CD4-positive, CD25-positive, alpha-beta regulatory T cell (primary cell): ENCODE measurements at places on chromosomes 4 and X. TPM values are rescaled to one million over a fixed set of nuclear protein-coding genes. Genes with fewer than 3 reads are reported as not detected.

Gene SUPT20HL2
- total RNA-seq, result not detected

Gene TSPAN6
- 0.17 TPM for total RNA-seq

Gene S100P
- total RNA-seq, result not detected

Gene UGT2A1
- not detected for total RNA-seq

Gene TMEM35A
- total RNA-seq, result not detected

Gene KLHL2
- total RNA-seq, result 31.2 TPM

Gene BDH2
- 14.7 TPM for total RNA-seq

Gene RHOXF1
- total RNA-seq, result 4.7 TPM

Gene SPANXA2
- total RNA-seq, result not detected

Gene KCND1
- 2.3 TPM for total RNA-seq

Gene SSX3
- total RNA-seq, result not detected

Gene PPP1R3F
- 19.4 TPM for total RNA-seq

Gene SASH3
- 117 TPM for total RNA-seq

Gene SSX2B
- total RNA-seq, result not detected

Gene SCML1
- total RNA-seq, result 11.6 TPM

Gene DSPP
- not detected for total RNA-seq

Gene NUP62CL
- total RNA-seq, result 3.3 TPM

Gene ZAR1
- not detected for total RNA-seq

Gene VCX2
- not detected for total RNA-seq

Gene ZNF732
- total RNA-seq, result not detected

Gene MAGEA4
- not detected for total RNA-seq

Gene PNMA6A
- not detected for total RNA-seq

Gene GPR82
- not detected for total RNA-seq

Gene MAGEC1
- not detected for total RNA-seq

Gene DMRTC1
- total RNA-seq, result not detected

Gene FAM184B
- not detected for total RNA-seq

Gene ITIH6
- total RNA-seq, result not detected

Gene CCSER1
- 0.20 TPM for total RNA-seq

Gene PYURF
- total RNA-seq, result 42.6 TPM

Gene UTP14A
- 11.7 TPM for total RNA-seq

Gene TLR8
- total RNA-seq, result not detected

Gene PABPC1L2A
- not detected for total RNA-seq

Gene CACNA1F
- total RNA-seq, result 0.69 TPM

Gene GUF1
- 17.9 TPM for total RNA-seq

Gene DKK2
- total RNA-seq, result not detected

Gene IL1RAPL1
- total RNA-seq, result not detected

Gene FATE1
- not detected for total RNA-seq

Gene TRMT10A
- 2.6 TPM for total RNA-seq

Gene FAT4
- total RNA-seq, result 0.02 TPM

Gene ARHGAP36
- not detected for total RNA-seq

Gene GYPB
- total RNA-seq, result not detected

Gene DCHS2
- not detected for total RNA-seq

Gene MID1
- not detected for total RNA-seq

Gene SLC16A2
- 0.15 TPM for total RNA-seq

Gene PNCK
- 0.54 TPM for total RNA-seq

Gene VCX3B
- total RNA-seq, result not detected

Gene MAGEA9B
- not detected for total RNA-seq

Gene MAPK10
- total RNA-seq, result 0.72 TPM

Gene PDCL2
- not detected for total RNA-seq

Gene CCDC120
- total RNA-seq, result 10.2 TPM

Gene SPATA4
- not detected for total RNA-seq

Gene ALAS2
- not detected for total RNA-seq

Gene CT45A3
- not detected for total RNA-seq

Gene GPR119
- not detected for total RNA-seq

Gene NOA1
- 19.7 TPM for total RNA-seq

Gene GABRE
- total RNA-seq, result not detected

Gene GAGE2A
- not detected for total RNA-seq

Gene TCEAL4
- total RNA-seq, result 12.0 TPM

Gene CT45A6
- not detected for total RNA-seq
